LoVo (cell line): ENCODE measurements at places on chromosomes 6 and 20.

DNA sequence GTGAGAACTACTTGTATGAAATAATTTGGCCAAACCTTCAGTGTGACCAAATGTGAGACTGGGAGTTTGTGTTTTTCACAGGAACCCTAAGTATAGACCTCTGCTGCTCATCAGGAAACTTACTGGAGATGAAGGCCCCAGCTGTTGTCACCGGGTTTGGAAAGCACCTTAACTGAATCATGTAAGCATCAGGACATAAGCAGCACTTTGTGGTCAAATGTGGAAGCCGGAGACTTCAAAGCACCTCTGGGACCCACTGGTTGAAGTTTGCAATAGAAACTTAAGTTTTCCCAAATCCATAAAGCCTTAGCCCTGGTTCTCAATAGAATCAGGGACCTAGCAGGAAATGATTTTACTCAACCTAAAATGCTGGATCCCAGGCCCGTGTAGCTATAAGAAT, 14.3 kb downstream of the TTPAL start:
- DNase-seq, result no peak

DNA sequence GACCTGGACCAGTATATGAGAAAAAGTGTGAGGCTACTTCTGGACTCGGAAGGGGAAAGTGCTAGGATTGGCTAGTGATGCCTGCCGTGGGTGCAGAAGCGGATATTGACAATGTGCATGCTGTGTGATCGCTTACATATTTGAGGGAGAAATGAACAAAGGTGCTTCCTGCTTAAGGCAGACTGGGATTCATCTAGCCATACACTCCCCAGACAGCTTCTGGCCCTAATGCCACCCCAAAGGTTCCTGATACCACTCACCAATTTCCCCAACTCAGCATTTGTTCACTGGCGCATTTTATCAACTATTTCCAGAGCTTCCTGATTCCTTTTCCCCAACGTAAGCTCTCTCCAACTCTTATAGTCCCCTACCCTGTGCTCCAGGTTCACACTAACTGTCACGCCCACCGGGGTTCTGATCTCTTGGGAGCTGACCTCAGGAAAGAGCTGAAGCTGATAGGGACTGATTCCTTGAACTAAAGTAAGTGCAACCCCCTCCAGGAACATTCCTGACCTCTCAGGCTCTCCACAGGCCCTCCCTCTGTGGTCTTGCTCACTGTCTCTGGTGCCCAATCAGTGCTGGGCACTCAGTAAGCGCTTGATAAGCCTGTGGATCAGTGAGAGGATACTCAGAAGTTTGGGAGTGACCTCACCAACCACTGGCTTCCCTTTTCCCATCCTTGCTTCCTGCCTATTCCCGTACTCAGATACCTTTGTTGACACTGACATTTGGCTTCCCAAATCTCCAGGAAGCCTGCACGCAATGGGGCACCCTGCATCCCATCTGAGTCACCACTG, 73.3 kb downstream of the MRPL14 start:
- DNase-seq, result no peak

GRCh38 chr6:134343066-134343465, 25.2 kb upstream of the SGK1 start:
- DNase-seq, result no peak

DNA sequence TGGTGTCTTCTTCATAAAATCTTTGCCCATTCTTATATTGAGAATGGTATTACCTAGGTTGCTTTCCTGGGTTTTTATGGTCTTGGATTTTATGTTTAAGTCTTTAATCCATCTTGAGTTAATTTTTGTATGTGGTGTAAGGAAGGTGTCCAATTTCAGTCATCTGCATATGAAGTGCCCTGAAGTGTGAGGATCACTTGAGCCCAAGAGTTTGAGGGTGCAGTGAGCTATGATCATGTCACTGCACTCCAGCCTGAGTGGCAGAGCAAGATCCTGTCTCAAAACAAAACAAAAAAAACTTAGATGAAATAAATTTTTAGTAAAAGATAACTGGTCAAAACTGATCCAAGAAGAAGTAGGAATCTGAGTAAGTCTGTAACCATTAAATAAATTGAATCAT, 215.4 kb downstream of the TBC1D7 start:
- DNase-seq, result no peak
